ENCODE measurements at places on chromosomes 13 and 19.

DNA sequence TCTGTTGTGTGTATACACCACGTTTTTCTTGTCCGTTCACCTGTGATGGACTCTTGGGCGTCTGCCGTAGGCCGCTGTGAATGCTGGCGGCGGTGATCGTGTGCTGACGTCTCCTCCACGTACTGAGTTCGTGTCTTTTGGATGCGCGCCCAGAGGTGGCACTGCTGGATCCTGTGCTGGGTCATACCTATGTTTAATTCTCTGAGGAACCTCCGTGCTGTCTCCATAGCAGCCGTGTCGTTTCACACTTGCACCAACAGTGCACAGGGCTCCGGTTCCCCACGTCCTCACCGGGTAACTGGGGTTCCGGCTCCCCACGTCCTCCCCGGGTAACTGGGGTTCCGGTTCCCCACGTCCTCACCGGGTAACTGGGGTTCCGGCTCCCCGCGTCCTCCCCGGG, 56.2 kb downstream of the ATP11A start:
- no peak for DNase-seq

DNA sequence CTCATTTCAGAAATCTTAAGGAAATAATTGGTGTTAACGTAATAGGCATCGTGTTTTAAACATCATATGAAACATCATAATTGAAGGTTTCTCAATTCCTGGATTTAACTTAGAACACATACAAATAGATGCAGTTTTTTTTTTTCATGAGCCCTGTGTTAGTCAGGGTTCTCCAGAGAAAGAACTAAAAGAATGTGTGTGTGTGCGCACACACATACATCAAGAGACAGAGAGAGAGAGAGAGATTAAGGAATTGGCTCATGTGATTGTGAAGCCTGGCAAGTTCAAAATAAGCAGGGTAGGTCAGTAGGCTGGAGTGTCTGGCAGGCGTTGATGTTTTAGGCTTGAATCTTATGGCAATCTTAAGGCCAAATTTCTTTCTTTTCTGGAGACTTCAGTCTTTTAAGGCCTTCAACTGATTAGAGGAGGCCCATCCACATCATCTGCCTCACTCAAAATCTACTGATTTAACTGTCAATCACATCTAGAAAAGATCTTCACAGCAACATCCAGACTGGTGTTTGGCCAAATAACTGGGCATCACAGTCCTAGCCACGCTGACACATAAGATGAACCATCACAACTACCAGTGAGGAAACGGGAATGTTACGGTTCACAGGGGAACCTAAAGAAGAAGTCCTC, 25.2 kb downstream of the SPATA13 start:
- DNase-seq, result no peak

DNA sequence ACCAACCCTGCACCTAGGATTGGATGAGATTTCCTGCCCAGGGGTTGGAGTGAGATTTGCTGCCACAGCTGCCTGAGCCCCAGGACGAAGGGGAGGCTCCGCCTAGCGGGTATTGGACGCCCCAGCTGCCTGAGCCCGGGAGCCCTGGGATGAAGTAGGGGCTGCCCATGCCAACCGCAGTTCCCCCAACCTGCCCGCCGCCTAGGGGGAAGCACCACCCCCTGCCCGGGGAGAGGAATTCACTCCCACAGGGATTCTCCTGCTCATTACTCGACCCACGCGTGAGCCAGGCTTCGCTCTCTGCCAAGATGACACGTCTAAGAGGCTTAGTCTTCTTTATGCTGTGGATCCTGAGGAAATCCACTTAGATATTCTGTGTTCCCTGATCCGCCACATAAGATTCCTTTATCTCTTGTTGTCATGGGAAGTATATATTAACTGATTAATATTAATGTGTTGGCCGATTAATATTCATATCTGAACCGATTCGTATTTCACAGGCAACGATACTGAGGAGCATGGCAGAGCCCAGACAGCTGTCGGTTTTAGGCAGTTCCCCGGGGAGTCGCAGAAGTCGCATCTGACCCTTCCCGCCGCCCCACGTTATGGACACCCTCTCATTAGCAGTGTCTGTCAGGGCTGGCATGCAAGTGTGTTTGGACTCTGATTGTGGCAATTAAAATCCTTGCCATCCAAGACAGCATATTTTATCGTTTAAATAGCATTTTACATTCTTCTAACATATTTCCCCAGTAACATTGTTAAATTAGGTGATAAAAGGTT, 44.5 kb upstream of the KCTD15 start:
- no peak for DNase-seq

DNA sequence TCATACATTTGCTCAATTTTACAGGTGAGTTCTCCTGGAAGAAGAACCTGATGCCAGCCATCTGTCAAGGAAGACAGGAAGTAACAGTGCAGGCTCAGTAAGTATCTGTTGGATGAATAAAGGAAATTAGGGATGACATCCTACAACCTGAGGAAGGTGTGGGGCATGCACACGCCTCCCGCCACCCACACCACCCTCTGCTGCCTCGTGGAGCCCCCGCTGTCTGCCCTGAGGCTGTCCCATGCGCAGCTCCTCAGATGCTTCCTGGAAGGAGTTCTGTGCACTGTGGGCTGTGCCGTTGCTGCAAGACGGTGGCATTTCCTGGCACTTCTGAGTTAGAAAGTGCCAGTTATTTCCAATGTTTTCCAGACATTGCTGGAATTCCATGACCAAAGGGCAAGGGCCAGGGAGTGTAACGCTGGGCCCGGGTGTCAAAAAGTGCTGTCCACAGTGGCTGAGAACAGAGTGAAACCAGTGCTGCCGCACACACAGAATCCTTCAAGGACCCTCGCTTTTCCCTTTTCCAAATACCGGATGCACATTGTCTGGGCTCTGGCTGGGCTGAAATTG, 4.2 kb upstream of the TEX29 start:
- no peak for DNase-seq

GRCh38 chr19:40959338-40959737, 31.7 kb upstream of the CYP2B6 start:
- no peak for DNase-seq

- no peak for DNase-seq
Measured at GRCh38 chr13:102472650-102473049, 70.8 kb upstream of the FGF14 start.
